Stimulated activated naive B cell treated with anti-CD40 and anti-IgM and Interleukin-4, amounts not matched to agents 10 μg/mL and 1 μg/mL and 100 μg/mL, for 72 hours (primary cell): ENCODE measurements at places on chromosomes 13 and 19.

GRCh38 chr19:2611483-2612464 lies 90.7 kb downstream of the GNG7 start:
- DNase-seq, result no peak

- DNase-seq, result no peak
Observed at GRCh38 chr13:40304391-40304790, 362.1 kb downstream of the FOXO1 start.

- no peak for DNase-seq
Observed at GRCh38 chr13:30133554-30133912, 173.8 kb downstream of the KATNAL1 start.

DNA sequence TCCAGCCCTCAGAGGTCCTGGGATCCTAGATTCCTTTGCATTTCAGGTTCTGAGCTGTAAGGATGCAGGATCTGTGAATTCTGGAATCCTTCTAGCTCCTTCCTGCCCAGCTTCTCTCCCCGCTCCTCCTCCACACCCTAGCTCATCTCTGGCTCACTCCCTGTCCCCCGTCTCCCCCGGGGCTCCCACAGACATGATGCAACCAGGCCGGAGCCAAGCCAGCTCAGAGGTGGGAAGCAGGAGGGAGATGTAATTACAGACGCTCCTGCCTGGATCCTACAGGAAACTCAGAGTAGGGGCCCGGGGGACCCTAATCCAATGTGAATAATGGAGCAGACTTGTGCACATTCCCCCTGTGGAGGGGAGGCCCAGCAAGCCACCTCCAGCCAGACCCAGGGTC lies 4.5 kb downstream of the GNG8 start:
- DNase-seq, result no peak
